ENCODE measurements at places on chromosomes 16 and 17.

DNA sequence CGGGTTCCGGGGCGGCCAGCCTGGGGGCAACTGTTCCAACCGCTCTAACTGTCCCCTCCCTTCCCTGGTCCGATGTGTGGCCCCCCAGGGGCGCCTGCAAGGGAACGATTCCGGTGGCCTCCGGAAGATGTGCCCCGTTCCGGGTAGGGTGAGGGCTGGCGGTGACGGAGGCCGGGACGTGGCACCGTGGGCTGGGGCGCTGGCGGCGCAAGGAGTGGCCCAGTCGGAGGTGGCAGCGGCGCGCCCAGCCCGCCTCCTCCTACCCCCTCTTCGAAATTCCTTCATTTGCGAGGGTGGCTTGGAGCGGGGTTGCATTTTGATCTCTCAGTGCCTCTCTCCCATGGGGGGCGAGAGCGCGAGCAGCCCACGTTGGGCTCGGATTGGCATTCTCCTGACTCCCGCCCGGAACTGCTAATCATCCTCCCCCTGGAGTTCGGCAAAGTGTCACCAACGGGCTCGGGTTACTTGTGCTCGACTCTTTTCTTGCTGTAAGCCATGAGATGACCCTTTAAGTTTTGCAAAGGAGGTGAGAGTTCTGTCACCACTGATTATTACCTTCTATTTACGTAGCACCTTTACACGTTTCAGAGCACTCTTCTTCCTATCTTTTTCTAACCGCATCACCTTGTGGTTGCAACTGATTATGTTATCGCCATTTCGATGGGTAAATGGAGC, 622 bp downstream of the NDEL1 start:
- DNase-seq = peak; percentile 69

- no peak for DNase-seq
Measured at GRCh38 chr17:5580969-5581368, 3.3 kb downstream of the NLRP1 start.

- DNase-seq = peak; percentile 65
Measured at GRCh38 chr17:57442914-57443571, 186.7 kb downstream of the MSI2 start.

GRCh38 chr17:69245617-69246016, 17.0 kb upstream of the ABCA10 start:
- DNase-seq = no peak

GRCh38 chr17:17536702-17537101, 40.5 kb upstream of the RASD1 start:
- DNase-seq = no peak

- no peak for DNase-seq
Measured at GRCh38 chr17:13200671-13201070, 182.8 kb upstream of the ELAC2 start.

DNA sequence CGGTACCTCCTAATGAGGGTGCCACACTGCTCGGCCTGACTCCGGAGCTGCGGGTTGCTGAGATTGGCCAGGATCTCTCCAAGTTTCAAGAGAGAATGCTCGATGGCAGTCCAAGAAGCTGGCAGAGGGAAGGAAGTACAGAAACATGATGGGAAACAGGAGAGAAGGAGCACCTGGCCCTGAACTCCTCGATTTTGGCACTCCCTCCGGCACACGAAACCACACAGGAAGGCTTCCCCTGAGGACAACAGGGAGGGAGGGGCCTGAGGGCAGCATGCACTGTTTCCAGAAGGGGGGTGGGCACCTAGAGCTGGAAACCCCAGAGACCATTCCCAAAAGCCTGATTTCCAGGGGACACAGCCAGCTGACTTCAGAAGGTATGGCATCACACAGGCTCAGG, 18.1 kb downstream of the CSF3 start:
- no peak for DNase-seq

DNA sequence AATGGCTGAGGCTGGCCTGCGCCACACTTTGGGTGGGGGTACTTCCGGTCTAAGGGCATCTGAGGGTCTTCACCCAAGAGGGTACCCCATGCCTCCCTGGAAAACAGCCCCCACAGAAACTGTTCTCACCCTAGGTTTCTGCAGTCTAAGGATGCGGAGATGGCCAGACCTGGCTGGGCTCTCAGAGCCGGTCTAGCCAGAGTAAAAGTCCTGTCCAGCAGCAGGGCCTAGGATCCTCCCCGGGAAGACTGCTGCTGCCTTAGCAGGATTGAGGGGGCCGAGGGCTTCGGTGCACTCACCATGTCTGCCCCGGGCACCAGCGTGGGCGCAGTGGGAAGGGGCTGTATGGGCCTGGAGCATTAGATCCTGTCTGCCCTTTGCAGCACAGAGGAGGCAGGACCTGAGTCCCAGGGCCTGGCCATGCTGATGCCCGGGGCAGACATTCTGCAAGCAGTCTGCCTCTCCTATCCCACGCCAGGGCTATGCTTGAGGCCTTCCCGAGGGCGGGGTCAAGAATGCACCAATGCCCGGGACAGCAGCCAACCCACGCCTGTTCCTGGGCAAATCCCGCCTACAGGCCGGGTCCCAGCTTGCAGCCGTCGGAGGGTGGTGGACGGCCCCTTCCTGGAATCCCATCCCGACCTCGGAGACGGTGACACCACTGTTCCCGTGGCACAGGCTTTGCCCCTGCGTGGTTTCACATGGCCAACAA, 54.7 kb downstream of the CBFA2T3 start:
- DNase-seq = no peak

DNA sequence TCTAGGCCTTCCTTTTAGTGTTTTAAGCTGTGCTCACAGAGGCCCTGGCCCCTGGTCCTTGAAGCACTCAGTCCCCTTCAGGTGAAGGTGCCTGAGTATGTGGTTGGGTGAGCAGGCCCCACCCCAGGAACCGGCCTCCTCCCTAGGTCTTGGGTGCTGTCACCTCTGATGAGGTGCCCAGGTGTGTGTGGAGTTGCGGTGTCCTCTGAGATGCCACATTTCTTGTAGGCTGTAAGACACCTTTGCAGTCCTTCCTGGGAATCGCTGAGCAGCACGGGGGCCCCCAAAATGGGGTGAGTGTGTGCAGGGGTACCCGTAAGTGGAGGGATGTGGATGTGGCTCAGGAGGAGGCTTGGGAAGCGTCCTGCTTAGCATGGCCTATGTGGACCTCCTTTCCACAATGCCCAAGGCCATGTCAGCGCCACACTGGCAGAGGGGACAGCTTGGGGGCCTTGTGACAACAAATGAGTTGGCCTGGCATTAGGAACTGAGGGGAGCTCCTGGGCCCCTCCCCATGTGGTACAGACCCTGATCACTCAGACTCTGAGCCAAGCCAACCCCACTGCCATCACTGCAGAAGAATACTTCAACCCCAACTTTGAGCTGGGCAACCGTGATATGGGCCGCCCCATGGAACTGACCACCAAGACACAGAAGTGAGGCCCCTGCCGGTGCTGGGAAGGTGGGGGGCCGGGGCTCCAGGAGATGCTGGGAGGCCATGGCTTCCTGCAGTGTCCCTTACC, 11.2 kb downstream of the CORO6 start:
- DNase-seq = no peak

- no peak for DNase-seq
Measured at GRCh38 chr16:22627043-22627442, 116.4 kb downstream of the NPIPB5 start.

All from stimulated activated CD4-positive, alpha-beta T cell treated with anti-CD3 and anti-CD28 coated beads, Interleukin-2, amount 100 ng/mL, for 24 hours (primary cell).